Stimulated activated CD8-positive, alpha-beta memory T cell treated with anti-CD3 and anti-CD28 coated beads, Interleukin-4, amount 100 ng/mL, for 4 hours (primary cell): ENCODE measurements at places on chromosomes 2 and 18.

DNA sequence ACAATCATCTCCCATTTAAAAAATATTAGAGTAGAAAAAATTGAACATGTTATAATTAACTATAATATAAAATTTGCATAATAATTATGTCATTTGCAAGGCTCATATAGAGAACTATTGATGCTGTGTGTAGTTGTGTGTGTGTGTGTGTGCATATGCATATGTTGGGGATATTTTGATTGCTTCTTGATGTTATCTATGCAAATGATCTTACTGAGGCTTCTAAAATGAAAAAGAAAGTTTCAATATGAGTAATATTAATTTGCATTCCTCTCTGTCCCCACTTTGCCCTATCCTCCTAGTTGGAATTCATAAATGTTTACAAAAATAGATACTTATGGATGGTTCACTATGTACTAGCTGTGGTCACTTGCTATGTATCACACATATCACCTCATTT lies 523.3 kb downstream of the TRIB2 start:
- no peak for DNase-seq

DNA sequence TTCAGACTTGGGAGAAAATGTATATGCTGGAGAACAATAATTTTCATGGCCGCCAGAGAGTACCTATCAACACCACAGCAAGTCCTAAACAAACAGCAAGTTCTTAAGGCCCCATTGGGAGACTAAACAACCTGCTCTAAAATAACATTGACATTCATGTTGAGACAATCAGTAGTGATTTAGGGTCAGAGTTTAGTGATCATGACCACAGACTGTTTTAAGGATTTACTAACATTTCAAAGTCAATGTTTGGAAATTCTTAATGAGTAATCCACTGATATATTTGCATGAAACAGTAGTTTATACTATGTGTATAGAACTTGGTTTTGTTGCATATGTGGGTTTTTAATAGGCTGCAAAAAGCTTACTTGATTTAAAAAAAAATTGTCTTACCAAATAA lies 34.7 kb downstream of the RASGRP3 start:
- no peak for DNase-seq

GRCh38 chr18:32511147-32511546 lies 40.5 kb upstream of the GAREM1 start:
- DNase-seq, result no peak

DNA sequence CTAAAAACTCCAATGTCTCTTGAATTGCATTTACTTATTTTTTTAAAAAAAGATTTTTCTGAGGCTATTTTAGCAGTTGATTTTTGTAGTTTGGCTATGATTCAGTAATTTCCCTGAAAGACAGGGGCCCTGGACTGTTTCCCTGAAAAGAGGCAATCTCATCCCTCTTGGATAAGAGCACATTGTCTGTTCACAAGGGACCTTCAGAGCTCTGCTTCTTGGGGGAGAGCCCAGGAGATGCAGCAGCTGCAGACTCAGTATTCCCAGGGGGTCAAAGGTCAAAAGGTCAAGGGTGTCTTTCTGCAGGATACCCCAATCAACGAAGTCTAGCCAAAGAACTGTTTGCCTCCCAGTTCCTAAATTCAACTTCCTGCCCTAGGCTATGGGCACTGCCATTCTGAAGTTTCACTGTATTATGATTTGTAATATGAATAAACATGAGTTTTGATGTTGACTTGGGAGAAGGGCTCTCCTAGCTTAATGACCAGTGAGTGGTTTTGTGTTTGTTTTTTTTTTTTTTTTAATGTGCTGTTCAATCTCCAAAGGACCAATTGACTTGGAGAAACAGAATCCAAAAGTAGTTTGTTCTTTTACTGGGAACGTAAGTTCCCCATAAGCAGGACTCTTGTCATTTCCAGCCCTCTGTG lies 157.0 kb upstream of the SERPINE2 start:
- DNase-seq, result no peak

- DNase-seq, result no peak
Observed at GRCh38 chr2:65799141-65799854, 366.9 kb upstream of the SPRED2 start.

DNA sequence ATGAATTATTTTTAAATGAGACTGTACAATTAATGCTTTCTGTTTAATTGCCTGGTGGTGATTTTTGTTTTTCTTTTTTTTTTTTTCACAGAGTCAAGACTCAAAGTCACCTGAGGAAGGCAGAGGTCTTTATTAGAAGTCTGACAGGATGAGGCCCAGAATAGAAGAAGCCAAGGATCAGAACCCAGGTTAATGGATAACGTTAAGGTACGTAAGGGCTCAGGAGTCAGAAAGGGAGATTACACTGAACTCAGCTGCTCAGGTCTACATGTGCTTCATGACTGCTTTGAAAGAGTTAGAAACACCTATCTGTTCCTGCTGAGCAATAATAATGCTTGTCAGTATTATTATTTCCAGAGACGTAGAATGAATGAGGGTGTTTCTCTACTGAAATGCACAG lies 196.5 kb downstream of the LRATD1 start:
- DNase-seq, result no peak

GRCh38 chr2:134319596-134320254 lies 65.9 kb downstream of the MGAT5 start:
- no peak for DNase-seq

- DNase-seq, result no peak
Observed at GRCh38 chr2:74119339-74119738, 28.4 kb downstream of the BOLA3 start.

DNA sequence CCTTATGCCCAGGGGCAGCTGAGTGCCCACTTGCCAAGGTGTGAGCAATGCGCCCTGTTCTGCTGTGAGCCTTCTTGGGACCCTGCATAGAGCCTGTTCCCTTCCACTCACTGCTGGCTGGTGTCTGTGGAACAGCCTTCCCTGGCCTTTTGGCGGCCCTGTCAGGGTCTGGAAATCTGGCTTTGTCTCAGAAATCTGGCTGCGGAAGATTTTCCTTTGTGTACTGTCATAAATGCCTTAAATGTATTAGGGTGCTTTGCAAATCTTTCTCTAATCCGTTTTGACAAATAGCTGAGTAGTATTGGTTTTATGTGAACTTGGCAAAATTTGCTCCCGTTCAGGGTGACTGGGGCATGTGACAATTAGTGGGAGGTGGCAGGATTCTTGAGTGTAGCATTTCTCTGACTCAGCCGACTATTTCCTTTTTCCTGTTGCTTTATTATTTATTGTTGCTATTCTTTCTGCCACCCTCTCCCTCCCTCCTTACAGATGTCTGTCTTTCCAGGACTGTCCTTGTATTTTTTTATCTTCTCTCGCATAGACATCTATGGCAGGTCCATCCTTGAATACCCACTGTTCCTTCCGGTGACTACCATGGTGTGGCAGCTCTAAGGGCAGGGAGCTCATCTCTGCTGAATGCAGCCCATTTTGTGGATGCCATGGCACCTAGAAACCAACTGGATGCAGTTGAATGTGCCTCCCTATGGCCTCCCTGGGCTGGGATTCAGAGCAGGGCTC lies 41.8 kb downstream of the LDLRAD4 start:
- DNase-seq, result no peak

GRCh38 chr2:192571636-192572035 lies 376.9 kb upstream of the TMEFF2 start:
- DNase-seq, result no peak

GRCh38 chr18:75592527-75592926 lies 165.0 kb upstream of the SMIM21 start:
- DNase-seq, result no peak

- no peak for DNase-seq
Observed at GRCh38 chr18:26686532-26686931, 138.2 kb upstream of the KCTD1 start.

DNA sequence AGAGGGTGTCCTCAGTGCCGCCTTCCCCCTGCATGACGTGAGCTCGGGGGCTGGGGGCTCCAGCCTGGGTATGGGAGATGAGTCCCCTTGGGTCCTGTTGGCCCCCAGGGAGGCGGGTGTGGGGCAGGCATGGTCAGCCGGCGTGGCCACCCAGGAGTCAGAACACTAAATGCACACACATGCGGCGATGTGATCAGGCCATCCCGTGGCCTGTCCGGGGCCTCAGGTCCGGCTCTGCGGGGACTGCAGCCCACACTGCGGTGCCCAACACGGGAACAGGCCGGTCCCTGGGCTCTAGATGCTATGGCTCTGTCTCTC lies 13.8 kb downstream of the ANO7 start:
- DNase-seq, result no peak

- DNase-seq, result no peak
Observed at GRCh38 chr2:207408086-207408794, 121.5 kb upstream of the CREB1 start.

GRCh38 chr18:36401462-36401861 lies 103.9 kb downstream of the FHOD3 start:
- DNase-seq, result no peak

GRCh38 chr2:3754280-3754679 lies 50.9 kb downstream of the DCDC2C start:
- DNase-seq, result no peak

GRCh38 chr18:44232500-44232899 lies 448.2 kb upstream of the SETBP1 start:
- DNase-seq, result no peak

GRCh38 chr2:44168681-44169154 lies at the start of gene PPM1B:
Gene PPM1B, plus strand, starts transcription at chr2:44168875. Its CDS starts 32,325 bp downstream, at chr2:44201200.
- DNase-seq, result peak; percentile 98

DNA sequence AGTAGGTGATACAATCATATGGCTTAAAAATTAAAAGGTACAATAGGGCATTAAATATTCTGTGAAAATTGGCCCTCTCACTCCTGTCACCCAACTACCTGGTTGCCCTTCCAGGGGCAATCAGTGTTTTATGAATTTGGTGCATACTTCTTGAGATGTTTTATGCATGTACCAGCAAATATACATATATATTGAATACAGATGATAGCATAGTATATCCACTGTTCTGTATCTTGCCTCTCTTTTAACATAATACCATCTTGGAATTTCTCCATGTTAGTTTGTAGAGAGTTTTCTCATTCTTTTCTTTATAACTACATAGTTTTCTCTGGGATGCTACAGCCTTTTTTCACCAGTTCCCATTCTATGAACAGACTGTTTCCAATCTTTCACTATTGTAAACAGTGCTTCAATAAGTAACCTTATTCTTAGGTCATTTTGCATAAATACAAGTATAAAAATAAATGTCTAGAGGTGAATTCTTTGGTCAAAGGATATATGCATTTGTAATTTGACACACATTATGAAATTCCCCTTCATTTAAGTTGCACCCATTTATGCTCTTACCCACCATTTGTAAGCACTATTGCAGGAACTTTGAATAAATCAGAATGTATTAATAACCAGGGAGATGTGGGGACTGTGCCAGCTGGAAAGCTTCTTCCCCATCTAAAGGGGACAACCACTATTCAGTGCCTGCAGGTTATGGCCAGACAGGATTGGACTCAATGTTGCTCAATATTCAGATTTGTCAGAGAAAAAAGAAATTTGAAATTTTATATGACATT lies 225.4 kb downstream of the STK39 start:
- no peak for DNase-seq

- DNase-seq, result no peak
Observed at GRCh38 chr18:74453642-74454198, 3.4 kb downstream of the DIPK1C start.

DNA sequence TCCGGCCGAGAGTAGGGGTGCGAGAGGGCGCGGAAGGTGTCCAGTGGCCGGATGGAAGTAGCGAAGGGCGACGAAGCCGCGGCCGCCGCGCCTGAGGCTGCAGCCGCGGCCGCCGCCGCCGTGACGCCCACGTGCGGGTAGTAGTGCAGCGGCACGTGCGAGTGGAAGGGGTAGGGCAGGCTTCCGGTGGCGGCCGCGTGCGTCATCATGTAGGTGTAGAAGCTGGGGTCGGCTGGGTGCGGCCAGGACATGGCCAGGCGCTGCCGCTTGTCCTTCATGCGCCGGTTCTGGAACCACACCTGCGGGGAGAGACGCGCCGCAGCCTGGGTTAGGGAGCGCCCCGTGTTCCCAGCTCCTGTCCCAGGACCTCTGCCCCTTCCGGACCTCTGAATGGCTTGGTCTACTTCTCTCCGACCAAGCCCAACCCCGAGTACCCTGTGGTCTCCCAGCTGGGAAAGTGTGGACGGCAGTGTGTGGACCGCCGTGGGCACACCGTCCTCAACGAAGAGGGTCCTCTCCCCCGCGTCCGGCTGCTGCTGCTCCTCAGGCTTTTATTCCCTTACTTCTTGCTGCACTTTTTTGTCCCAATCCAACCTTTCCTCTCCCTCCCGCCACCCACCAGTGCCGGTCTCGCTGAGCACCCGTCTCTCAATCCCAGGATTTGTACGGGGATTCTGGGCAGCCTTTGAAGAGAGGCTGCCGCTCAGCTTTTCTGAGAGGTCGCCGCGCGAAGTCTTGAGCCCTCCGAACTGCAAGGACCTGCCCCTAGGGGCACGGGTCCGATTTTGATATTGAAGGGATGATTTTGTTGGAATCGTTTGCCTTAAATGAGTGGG lies 3.0 kb downstream of the EVX2 start:
- DNase-seq, result no peak

DNA sequence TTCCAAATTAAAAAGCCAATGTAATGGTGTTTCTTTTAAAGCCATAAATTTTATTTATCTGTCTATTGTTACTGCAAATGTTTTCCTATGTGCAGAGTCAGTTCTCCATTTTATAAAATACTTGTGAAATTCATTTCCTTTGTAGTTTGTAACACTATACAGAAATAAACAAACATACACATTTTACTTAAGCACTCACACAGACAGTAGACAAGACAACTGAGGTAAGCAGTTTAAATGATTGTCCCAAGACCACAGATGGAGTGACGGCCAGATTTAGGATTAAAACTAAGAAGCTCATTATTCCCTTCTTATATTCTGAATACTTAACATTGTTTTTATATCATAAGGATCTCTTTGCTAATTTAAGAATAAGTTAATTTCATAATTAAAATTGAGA lies 100.9 kb downstream of the BAZ2B start:
- DNase-seq, result no peak

GRCh38 chr2:10410823-10411437 lies 37.2 kb downstream of the ODC1 start:
- DNase-seq, result no peak

GRCh38 chr2:226971770-226972169 lies 135.9 kb downstream of the RHBDD1 start:
- no peak for DNase-seq

DNA sequence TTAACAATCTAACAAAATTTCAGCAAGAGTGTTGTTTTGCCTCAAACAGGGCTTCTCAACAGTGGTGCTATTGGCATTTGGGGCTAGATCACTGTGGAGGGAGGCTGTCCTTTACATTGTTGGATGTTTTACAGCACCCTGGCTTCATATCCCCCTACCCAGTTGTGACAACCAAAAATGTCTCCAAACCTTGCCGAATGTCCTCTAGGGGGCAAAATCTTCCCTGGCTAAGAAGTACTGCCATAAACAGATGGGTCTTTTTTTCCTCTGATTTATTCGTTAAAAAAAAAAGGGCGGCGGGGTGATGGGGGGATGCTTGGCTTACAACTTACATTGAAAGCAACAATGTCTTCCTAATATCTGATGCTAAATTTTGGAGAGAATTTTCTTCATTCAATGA lies 207.6 kb upstream of the CCDC150 start:
- DNase-seq, result no peak

DNA sequence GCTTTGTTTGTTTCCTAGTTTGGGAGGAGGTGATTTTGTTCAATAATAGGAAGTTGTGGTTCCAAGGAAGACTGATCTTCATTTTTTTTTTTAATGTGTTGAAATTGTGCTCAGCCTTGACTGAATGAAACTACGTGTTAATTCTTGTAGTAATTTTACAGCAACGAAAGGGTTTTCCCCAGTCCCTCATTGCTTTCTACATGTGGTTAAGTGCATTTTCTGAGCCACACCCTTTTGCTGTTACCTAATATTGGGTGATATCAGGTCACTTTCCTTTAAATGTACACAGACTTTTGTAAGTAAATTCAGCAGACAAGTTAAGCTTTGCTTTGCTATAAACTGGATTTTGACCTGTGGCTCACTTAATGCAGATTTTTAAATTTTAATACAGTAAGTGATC lies 73.6 kb downstream of the OTX1 start:
- DNase-seq, result no peak
